AG04449 (cell line): ENCODE measurements at places on chromosomes 6 and 20.

DNA sequence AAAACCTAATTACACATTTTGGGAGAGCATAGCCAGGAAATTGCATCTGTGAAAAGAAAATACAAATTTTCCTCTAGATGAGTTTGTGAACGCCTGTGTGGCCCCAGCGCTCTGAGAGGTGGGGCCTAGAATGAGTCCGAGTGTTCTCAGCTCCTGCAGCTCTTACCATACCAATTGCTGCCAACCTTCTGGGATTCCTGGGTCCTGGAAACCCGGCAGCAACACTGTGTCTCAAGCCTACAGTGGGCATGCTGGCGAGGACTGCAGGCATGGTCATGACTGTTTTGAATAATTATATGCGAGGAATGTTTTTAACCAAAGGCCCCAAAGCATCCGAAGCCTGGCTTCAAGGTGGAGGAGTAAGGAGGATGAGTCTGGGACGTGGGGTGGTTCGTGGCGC lies 90.4 kb downstream of the SERAC1 start:
- no peak for DNase-seq

DNA sequence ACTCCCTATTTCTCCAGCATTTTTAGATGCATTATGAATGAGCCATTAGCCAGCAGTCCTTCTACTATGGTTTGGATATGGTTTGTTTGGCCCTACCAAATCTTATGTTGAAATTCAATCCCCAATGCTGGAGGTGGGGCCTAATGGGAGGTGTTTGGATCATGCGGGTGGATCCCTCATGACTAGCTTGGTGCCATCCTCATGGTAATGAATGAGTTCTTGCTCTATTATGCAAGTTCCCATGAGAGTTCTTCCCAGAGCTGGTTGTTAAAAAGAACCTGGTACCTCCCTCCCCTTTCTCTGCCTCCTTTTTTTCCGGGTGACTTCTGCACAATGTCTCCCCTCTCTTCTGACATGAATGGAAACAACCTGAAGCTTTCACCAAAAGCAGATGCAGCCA lies 6.2 kb upstream of the CGA start:
- no peak for DNase-seq

GRCh38 chr6:38996676-38997075 lies 51.9 kb upstream of the GLP1R start:
- DNase-seq, result no peak

DNA sequence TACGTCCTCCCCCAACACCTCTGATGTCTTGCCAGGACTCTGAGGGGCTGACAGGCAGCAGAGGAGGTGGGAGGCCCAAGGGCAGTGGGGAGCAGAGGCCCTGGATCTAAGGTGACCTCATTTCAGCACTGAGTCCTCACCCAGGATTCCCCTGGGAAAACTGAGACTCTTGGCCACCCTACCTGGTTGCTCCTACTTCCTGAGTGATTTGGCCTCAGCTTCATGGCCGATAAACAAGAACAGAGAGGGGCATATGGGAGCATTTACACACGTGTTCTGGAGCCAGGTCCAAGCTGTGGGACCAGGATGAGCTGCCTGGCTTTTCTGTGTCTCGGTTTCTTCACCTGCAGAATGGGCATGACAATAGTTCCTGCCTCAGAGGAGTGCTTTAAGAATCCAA lies 133.8 kb downstream of the ANKRD60 start:
- no peak for DNase-seq

DNA sequence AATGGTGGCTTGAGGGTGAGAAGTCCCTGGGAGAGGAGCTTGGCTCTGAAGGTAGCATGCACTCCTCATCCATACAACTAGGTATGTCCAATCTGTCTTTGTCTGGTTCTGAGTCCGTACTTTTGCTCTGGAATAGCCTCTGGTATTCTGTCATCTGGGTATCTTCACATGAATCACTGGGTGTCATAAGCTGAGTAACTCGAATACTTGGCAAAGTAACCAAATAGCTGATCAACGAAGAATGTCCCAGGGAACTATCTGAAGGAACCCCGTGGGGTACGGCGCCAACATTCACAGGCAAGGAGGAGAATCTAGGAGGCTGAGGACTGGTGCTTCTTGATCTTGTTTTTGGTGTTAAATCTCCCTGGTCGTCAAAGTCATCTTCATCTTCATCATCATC lies 184.8 kb downstream of the HIVEP2 start:
- DNase-seq, result no peak

- DNase-seq, result no peak
Measured at GRCh38 chr20:63238514-63239125, 2.9 kb downstream of the BIRC7 start.

DNA sequence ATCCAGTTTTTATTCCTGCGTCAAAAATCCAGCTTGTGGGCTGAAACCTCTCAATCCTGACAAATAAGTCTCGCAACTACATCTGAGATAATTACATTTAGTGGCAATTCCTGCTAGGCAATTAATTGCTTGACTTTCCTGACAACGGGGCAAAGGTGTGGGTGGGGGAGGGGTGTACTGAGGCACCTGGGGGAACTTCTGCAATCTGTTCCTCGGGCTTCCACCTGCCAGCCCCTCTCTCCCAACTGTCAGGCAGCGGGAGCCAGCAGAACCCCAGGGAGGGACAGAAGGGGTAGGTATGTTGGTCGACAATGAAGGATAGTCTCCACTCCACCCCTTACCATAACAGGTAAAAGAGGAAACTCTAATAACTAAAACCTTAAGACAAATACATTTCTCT lies 6.8 kb downstream of the C6orf52 start:
- DNase-seq, result no peak

GRCh38 chr20:14260367-14260766 lies 77.0 kb downstream of the FLRT3 start:
- no peak for DNase-seq

- DNase-seq, result no peak
Measured at GRCh38 chr20:44754554-44754953, 8.9 kb downstream of the KCNK15 start.

DNA sequence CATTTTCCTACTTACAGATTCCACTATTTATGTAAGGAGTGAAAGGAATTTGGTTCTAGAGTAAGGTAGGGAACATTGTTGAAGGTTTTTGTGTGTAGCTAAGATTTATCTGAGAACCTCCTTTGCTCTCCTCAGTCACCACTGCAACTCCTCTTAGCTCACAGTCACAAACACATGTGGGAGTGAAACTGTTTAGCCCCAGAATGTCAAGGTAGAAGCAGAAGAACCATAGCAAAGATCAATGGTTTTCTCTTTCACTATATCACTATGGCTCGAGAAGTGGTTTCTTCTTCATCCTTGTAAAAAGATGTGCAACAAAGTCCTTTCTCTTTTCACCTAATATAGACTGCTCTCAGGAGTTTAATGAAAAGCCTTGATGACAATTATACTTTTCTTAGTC lies 6.5 kb upstream of the DEFB112 start:
- DNase-seq, result no peak

- DNase-seq, result no peak
Measured at GRCh38 chr6:83221889-83222479, 28.8 kb downstream of the RWDD2A start.

- DNase-seq, result no peak
Measured at GRCh38 chr6:148414092-148414489, 71.5 kb downstream of the SASH1 start.

DNA sequence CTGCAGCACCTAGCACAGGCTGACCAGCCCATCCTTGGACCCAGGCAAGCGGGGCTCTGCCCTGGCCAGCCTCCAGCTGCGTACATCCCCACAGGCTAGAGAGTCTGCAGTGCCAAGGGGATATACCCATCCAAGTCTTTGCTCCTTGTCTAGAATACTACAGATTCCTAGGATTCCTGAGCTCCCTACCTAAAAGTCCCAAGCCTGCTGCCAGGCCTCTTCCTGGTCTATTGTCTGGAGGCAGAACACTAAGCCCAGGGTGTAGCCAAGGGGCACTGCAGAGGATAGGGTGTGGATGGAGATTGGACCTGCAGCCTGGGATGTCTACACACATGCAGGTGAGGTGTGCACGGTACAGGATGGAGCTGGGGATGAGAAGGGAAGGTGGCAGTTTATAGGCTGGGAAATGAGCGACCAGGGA lies 90.0 kb upstream of the SIRPA start:
- no peak for DNase-seq

GRCh38 chr6:135866445-135867123 lies 15.1 kb downstream of the PDE7B start:
- no peak for DNase-seq
